CD4-positive, alpha-beta T cell treated with Interleukin-4 for 4 hours (primary cell): ENCODE measurements at places on chromosomes 7 and 10.

- DNase-seq, result no peak
Observed at GRCh38 chr7:110888641-110889040, 202.3 kb upstream of the LRRN3 start.

DNA sequence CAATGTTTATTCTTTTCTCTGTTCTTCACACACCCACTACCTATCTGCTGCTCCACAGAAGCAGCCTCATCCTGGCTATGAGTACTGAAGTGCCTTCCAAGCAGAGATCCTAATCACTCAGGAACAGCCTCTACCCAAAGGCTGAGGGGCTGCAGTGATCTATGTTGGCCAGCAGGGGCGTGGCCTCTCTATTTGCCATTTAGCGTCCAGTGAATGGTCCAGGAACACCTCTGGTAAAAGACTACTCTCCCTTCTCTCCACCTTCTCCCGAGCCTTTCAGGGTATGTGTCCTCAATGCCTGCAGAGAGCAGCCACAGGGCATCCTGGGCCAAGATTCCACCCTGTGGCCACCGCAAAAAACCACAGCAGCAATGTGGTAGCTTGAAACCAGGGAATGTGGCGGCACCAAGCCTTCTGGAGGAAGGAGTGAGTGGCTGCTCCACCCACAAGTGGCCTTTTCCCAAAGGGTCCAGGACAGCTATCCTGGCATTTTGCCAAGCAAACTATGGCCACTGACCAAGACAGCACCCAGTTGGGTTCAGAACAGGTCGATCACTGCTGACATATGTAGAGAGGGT lies 70.9 kb downstream of the SYPL1 start:
- DNase-seq, result peak; percentile 21

DNA sequence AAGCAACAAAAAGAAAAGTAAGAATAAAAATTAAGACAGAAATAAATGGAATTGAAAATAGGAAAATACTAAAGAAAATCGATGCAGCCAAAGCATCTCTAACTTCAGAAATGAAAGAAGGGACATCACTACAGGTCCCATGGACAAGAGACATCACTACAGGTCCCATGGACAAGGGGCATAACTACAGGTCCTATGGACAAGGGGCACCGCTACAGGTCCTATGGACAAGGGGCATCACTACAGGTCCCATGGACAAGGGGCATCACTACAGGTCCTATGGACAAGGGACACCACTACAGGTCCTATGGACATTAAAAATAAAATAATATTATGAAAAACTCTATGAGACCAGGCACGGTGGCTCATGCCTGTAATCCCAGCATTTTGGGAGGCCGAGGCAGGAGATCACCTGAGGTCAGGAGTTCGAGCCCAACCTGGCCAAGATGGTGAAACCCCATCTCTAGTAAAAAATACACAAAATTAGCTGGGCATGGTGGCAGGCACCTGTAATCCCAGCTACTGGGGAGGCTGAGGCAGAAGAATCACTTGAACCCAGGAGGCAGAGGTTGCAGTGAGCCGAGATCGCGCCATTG lies 101.0 kb upstream of the DNAAF5 start:
- DNase-seq, result no peak

- DNase-seq, result no peak
Observed at GRCh38 chr7:7567898-7568531, 1.3 kb downstream of the MIOS start.

DNA sequence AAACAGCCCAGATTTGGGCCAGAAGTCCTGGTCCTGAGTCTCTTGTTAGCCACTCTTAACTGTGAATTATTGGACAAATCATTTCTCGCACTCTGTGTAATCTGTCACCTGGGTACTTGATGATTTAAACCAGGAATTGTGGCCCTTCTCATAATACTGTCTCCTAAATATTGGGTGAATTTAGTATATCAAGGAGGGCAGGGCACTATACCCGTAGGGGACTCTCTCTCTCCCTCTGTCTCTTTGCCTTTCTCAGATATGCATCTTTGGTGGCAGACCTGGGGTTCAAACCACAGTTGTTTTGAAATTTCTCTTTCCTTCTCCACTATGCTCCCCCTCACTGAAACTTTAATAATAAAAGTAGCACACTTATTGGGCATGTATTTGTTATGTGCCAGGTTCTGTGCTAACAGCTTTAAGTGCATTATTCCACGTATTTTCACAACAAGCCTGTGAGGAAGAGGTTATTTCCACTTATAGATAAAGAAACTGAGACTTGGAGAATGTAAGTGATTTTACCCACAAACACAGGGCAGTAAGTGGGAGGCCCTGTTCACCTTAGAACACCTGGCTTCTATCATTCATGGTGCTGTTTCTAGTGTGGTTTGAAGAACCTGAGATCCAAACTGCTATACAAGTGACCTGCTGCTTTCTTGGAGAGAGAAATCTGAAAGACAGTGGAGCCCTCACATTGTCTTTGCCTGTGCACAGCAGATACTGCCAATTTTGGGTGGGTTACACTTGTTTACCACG lies 11.8 kb downstream of the FAS start:
- DNase-seq, result peak; percentile 39

GRCh38 chr7:35036361-35037171 lies 719 bp downstream of the DPY19L1 start:
- peak; percentile 46 for DNase-seq

- DNase-seq, result no peak
Observed at GRCh38 chr7:33666531-33666930, 238.8 kb upstream of the BMPER start.

GRCh38 chr10:79153745-79154144 lies 85.0 kb downstream of the ZMIZ1 start:
- DNase-seq, result no peak

- no peak for DNase-seq
Observed at GRCh38 chr7:139598642-139599041, 75.2 kb downstream of the CLEC2L start.

- no peak for DNase-seq
Observed at GRCh38 chr7:134255814-134256213, 60.9 kb downstream of the SLC35B4 start.

DNA sequence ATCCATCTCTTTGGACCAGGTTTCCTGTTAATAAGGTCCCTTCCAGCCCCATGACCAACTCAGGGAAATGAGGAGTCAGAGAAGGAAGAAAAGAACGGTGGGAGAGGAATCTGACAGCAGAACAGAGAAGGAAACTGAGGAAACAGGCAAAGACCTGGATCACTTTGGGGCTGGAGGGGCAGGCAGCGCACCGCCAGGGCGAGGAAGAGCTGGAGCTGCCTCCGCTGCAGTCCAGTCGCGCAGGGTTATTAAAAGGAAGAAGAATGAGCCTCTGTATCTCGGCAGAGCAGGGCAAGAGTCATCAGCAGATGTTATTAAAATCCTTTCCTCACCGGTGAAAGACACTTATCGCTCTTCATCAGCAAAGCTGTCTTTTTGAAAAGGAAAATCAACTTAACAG lies 37.7 kb upstream of the R3HCC1L start:
- no peak for DNase-seq

GRCh38 chr7:9939176-9939575 lies 1034.5 kb upstream of the PHF14 start:
- no peak for DNase-seq

DNA sequence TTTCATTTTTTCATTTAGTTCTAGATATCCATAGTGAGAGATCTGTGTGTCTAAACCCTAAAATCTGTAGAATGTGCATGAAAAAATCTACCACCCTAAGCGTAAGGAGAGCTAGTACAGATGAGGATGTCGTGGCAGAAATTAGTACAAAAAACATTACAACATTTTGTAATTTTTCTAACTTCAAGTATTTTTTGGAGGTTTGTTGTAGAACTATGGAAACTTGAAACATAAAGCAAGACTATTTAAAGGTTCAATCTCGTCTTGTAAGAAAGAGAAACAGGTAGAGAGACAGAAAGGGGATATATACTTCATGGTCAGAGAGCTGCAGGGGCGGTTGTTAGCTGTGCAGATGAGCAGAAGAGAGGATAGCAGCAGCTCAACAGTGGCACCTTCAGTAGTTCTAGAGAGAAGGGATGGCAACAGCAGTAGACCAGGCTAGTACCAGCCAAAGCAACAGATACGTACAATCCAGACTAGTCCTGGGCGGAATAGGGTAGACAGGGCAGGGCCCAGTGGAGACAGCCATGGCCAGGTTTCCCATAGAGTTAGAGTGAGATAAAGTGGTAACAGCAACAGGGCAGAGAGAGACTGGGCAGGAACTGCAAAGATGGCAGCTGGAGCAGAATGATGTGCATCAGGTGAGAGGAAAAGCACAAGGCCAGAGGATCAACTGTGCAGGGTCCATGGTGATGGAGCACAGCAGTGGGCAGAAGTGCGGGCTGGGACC lies 145.2 kb downstream of the FRMD4A start:
- peak; percentile 52 for DNase-seq

GRCh38 chr10:15601819-15602218 lies 117.9 kb downstream of the ITGA8 start:
- DNase-seq, result no peak

GRCh38 chr10:94093286-94093905 lies 99.7 kb downstream of the PLCE1 start:
- no peak for DNase-seq

DNA sequence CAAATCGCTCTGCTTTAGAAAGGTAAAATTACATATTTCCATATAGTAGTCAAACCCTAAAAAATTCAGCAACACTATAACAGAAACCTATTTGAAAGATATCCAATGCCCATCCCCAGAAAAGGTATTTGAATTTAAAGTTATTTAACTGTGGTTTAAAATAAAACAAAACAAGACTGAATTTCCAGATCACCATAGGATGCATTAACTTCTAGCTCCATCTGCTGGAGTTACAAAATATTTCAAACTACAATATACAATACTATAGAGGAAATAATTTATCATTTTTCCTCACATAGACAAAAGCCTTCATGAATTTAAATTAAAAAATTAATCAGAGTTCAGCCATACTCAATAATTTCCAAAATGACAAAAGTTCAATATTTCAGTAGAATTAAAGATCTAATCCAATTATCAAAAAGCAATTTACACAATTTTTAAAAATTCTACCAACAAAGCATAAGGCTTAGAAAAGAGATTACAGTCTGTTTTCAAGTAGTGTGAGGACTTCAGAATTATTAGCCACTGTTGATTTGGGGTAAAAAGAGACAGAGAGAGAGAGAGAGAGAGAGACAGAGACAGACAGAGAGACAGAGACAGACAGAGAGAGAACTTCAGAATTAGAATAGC lies 75.9 kb downstream of the LMBR1 start:
- DNase-seq, result peak; percentile 27

DNA sequence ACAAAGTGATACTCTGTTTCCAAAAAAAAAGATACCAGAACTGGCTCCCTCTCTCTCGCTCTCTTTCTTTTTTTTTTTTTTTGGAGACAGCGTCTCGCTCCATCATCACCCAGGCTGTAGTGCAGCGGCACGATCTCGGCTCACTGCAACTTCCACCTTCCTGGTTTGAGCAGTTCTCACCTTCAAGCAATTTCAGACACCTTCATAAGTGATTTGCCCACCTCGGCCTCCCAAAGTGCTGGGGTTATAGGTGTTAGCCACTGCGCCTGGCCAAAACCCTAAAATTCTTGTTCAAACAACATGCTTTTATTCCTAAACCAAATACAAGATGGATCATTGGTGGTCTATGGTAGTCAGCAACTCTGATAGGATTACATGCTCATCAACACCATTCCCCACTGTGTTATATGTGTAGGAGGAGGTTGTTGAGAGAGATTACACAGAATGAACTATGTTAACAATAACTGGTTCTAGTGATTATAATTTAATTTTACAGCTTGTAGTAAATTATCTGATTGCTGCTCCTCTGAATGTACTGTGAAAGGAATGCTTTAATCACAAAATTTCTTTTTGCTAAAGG lies 15.5 kb downstream of the ACBD5 start:
- DNase-seq, result peak; percentile 33

DNA sequence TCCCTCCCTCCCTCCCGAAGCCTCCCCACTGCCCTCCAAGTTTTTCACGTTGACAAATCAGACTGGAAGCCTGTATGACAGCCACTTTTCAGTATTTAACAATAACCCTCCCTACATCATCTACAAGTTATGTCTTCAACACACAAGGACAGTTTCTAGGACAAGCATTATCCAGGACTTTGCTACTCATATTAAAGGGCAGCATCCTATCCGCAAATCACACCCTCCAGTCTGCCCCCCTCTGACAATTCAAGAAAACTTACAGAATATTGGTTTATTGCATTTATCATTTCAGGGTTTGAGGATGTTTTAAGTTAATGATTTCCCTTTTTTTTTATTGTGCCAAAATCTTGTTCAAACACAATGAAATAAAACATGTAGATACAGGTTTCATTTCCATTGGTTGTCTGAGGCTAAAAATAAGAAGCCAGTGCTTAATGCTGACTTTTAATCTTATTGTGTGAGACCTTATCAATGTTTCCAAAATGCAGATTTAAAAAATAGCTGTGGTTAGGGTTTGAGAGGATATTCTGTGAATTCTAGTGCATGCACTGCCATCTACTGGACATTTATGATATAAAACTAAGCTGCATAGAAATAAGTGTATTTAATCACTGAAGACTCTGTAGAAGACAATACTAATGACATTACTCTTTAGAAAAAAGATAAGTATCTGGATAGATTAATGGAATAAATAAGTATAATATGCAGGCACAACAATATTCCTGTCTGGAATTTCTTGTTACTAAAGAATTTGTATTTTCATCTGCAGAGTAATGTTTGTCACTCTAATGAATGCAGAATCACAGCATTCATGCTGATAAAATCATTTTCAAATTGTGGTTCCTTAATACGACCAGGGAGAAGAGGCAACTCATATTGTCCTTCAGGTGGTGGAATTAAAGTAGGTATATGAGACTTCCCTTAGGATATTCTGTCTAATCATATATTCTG lies 64.1 kb downstream of the CAV1 start:
- peak; percentile 57 for DNase-seq

DNA sequence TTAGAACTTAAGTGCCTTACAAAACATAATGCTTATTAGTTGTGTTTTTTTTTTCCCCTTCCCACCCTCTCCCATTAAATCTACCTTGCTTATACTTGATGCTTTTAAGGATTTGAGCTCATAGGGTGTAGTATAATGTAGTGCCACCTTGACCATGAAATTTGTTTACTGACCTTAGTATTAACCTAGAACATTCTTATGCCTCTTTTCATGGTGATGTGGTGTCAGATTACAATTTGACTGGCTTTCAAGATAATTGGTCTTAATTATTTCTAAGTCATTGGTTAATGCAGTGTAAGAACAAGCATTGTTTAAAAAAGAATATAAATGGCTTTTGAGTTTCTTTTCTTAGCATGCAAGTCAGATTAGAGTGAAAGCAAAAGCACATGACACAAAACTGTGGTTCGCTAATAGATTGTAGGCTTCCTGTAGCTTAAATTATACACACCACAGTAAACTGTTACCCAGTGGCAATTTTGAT lies 61.8 kb downstream of the ADD3 start:
- DNase-seq, result peak; percentile 62

DNA sequence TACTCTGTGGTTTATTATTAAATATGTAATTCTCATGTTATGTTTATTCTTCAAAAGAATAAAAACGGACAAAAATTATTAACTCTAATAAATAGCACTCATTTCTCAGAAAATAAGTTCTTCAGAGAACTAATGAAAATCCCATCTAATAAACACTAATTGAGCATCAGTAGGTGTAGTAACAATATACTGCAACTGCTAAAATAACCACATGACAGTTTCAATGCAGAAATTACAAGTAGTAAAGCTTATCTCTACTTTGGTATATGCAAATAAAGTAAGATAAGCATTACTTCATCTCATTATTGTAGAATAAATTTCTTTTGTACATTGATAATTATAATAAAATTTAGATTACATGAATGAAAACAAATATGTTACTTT lies 56.4 kb upstream of the DKK1 start:
- no peak for DNase-seq
